ENCODE measurements at places on chromosomes 4 and X.

GRCh38 chrX:44945736-44946135, 72.7 kb downstream of the KDM6A start:
- DNase-seq: no peak

- no peak for DNase-seq
Measured at GRCh38 chr4:4182835-4183568, 43.7 kb downstream of the OTOP1 start.

GRCh38 chr4:119204916-119205315, 7.6 kb upstream of the USP53 start:
- DNase-seq: no peak

DNA sequence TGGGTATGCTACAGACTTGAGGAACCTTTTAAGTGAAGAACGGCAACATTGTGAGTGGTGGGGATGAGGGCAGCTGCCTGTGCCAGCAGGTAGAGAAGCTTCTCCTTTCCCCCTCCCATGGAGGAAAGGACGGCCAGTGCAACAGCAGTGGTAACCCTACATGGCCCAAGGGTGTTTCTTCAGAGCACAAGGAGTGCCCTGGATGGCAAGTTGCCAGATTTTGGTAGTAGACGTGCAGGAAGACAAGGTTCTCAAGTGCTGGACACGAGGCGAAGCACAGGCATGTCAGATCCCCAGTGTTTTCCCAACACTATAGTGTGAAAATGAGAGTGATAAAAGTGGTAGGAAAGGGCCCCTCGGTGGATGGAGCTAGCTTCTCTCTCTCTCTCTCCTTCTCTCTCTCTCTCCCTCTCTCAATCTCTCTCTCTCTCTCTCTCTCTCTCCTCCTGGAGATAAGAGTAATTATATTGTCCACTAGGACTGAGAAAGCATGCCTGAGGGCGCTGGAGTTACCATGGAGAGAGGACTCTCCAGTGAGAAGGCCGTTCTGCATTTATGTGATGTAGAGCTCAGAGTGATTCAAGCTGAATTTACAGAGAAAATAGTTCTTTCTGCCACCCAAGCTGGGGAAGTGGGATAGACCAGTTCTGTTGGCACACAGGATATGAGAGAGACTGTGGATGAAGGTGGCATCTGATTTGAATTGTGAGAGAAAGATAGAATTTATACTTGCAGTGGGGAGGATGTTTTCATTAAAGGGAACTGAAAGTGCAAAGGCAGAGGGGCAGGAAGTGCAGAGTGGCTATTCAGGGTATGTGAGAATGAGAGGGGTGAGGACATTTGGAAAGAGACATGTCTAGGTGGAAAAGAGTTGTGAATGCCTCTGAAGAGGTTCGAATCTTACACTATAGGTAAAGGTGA, 25.7 kb upstream of the TRPC3 start:
- DNase-seq: no peak

GRCh38 chr4:143381189-143382118, 44.8 kb downstream of the GAB1 start:
- peak; percentile 68 for DNase-seq

- DNase-seq: no peak
Measured at GRCh38 chr4:165016971-165017370, 14.8 kb upstream of the TRIM60 start.

- no peak for DNase-seq
Measured at GRCh38 chr4:113645771-113646441, 115.6 kb downstream of the CAMK2D start.

GRCh38 chr4:58475097-58475496, 1364.9 kb upstream of the IGFBP7 start:
- no peak for DNase-seq

- DNase-seq: no peak
Measured at GRCh38 chr4:1183985-1184773, 11.8 kb upstream of the SPON2 start.

GRCh38 chr4:37639551-37640285, 46.5 kb downstream of the RELL1 start:
- no peak for DNase-seq

GRCh38 chrX:2685886-2686285, 5.2 kb upstream of the CD99 start:
- no peak for DNase-seq

DNA sequence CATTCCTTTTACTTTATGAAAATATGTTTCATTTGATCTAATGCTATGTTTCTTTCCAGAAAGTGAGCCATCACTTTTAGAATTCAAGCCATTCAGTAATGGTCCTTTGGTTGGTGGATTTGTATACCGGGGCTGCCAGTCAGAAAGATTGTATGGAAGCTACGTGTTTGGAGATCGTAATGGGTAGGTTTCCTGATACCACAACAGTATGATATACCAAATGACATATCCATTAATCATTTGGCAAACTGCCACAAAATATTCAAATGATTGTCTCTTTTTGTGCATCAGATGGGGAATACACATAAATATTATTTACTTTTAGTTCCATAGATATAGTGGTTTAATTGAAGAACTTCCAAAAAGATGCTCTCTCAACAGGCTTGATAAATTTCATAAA, 68.2 kb downstream of the HHIP start:
- no peak for DNase-seq

DNA sequence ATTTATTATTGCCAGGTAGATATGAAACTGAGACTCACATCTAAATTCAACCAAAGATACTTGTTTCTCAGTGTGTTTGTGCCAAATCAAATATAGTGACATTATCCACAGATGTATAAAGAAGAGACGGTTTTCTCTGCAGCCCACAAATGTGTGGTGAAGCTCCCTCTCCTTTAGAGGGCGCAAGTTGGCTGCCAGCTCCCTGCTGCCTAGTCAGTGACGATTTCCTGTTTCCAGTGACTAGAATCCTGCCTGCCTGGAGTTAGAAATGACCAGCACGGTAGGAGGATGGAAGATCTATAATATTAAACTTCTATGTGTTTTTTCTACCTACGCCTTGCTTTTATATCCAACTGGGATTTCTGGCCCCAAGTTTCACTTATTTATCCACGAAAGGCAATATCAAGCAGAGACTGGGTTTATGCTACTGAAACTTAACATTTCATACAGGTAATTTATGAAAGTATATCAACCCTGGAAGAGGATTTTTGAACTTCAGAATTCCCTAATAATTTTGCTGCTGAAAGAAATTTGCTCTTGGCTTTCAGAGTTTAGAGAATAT, 1793.7 kb upstream of the TENM3 start:
- DNase-seq: no peak

- DNase-seq: no peak
Measured at GRCh38 chrX:9952300-9952699, 14.9 kb upstream of the CLDN34 start.

DNA sequence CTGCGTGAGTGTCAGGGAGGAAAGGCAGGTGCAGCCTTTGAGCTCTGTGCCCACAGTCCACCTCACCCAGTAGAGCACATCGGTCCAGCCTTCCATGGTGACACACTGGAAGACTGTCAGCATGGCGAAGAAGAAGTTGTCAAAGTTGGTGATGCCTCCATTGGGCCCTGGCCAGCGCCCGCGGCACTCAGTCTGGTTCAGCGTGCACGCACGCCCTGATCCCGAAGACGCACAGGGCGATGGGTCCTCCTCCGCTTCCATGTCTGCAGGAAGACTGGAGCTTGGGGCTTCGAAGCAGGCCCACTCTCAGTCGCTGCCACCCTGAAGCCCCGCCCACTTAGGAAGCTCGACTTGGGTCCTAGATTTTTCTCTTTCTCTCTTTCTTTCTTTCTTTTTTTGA, 5.0 kb downstream of the CACNA1F start:
- DNase-seq: no peak

DNA sequence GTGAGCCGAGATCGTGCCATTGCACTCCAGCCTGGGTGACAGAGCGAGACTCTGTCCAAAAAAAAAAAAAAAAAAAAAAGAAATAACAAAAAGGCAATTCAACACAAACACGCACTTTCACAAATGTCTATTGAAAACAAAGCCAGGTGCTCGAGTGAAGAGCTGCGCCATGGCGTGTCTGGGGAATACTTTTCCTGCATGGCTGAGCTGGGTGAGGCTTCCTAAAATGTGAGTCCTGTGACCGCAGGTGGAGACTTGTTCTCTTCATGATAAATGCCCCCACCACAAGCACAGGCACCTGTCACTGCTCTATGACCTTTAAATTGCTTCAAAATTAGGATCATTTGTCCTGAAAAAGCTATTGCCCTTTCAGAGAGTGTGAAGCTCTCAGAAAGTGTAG, 4.0 kb upstream of the ABLIM2 start:
- no peak for DNase-seq

DNA sequence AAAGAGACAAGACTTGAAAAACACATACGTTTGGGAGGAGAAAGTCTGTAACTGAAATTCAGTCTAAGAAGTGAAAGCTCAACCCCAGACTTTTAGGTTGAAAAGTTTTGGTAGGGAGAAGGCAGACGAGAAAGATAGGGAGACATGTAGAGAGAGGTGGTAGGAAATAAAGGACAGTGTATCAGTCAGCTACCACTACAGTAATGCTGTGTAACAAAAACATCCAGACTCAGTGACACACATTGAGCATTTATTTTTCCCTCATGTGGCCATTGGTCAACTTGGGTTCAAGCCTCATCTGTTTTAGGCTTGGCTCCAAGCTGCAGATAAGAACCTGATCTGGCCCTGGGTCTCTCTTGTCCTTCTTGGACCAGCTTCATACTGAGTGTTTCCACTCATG, 26.9 kb downstream of the CCKAR start:
- DNase-seq: no peak

- no peak for DNase-seq
Measured at GRCh38 chrX:21225643-21226042, 148.6 kb upstream of the CNKSR2 start.

DNA sequence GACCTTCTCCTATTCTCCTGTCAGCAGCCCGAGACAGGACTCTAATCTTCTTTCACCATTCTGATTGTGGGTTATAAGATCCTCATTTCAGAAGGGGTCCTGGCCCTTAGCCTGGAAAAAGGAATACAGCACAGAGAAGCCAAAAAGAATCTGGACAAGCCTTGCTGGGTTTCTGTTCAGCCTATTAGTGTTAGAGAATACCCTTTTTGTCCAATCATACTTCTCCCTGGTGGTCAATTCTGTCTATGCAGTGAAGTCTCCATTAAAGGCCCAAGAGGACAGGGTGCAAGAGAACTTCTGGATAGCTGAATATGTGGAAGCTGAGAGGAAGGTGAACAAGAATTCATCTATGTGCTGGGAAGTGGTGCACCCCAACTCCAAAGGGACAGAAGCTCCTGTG, 105.7 kb upstream of the AGA start:
- no peak for DNase-seq

DNA sequence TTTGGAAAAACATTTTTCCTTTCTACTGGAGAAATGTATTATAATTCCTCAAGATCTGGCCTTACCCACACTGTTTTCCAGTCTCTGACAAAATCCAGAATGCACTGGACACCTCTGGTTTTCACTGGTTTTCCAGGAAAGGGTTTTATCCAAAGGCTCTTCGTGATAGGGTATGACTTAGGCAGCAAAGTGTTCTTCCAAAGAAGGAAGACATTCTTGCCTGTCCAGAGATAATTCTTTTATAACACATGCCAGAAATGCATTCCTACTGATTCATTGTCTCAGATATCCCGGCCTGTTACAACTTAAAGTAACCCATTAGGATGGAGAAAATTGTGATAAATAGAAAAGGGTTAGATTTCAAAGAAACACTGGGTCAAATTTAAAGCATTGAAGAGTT, 2343.1 kb downstream of the PCDH7 start:
- DNase-seq: no peak

GRCh38 chr4:56315543-56315942, 71.7 kb downstream of the AASDH start:
- DNase-seq: no peak

GRCh38 chr4:25775166-25775565, 87.6 kb downstream of the SEL1L3 start:
- no peak for DNase-seq

- no peak for DNase-seq
Measured at GRCh38 chrX:55487143-55487542, 2.5 kb downstream of the USP51 start.

- DNase-seq: no peak
Measured at GRCh38 chr4:135267148-135267865, 1065.7 kb upstream of the PABPC4L start.

GRCh38 chrX:153648358-153649177, 1.6 kb downstream of the DUSP9 start:
- no peak for DNase-seq

DNA sequence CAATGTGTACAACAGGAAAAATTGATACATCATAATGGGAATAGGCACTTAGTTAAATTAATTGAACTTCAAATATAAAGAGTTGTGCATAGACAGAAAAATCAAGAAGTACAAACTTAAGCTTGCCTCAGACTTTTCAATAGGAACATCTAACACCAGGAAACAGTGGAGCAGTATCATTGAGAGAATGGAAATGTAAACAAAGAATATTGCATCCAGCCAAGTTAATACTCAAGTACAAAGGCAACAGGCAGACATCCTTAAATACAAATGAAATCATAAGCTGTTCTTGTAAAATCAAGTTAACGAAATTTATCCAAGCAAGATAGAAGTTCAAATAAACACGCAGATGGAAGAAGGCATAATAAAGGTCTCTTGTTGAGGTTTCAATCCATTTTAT, 71.2 kb upstream of the TLR2 start:
- no peak for DNase-seq

DNA sequence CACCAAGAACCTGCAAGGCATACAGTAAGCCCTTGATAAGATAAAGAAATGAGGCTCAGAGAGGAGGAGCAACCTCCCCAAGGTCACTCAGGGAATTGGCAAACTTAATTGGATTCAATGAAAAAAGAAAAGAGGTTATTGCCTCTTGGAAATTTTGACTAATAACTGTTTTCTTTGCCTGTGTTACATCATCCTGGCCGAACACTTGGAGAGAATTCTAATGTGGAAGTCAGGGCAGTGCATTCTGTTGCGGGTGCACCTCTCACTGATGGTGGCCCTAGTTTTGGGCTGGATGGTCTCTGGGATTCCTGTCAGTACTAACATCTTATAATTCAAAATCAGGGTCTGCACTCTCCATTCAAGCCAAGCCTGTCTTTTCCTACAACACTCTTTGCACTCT, 186.2 kb upstream of the BCOR start:
- DNase-seq: no peak

- no peak for DNase-seq
Measured at GRCh38 chr4:15963001-15963451, at the start of gene FGFBP2. FGFBP2 (minus strand) TSS chr4:15963175; CDS start chr4:15963129, 46 bp downstream.

GRCh38 chrX:101164766-101165590, 54.6 kb upstream of the DRP2 start:
- DNase-seq: no peak

DNA sequence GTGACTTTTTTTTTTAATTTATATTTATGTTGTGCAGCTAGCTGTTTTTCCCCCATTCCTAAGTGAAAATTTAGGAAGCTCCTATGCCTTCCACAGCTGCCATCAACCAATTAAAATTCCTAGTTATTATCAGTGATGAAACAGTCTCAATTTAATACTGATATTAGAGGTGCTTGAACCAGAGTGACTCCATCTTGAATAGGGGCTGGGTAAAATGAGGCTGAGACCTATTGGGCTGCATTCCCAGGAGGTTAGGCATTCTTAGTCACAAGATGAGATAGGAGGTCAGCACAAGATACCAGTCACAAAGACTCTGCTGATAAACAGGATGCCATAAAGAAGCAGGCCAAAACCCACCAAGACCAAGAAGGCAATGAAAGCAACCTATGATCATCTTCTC, 136.7 kb downstream of the DCHS2 start:
- no peak for DNase-seq

Measured in thoracic aorta (tissue), 2 donors.